NB4 (cell line): ENCODE measurements at places on chromosomes 13 and 19.

DNA sequence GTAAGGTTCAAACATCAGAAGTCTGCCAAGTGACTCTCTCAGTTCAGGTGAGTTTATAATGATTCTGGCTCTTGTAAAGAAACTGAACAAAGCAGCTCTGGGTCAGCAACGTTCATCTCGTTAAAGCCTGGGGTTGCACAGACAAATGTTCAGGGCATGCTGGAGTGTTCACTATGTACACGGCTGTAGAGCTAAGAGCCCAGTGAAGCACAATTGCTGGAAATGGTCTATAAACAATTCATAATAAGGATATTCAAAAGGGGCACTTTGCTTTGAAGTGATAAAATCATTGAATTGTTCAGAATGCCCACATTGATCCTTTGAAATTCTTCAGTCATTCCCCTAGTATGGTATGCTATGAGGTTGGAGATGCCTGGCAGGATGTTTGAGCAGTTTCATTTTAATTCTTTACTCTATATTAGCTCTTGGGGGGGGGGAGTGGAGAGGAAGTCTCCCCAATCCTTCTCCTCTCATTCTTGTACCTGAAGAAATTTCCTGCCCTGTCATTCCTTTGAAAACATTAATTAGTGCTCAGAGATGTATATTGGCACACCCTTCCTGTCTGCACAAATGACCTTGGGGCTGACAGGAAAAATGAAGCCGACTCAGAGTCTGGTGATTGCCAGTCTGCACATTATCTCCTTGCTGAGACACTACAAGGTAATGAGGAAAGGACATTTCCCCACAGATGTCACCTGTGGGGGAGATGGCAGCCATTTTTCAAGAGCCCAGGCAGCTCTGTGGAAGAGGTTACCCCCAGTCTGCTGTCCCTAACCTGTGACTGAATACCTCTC is 145.5 kb downstream of the DLEU7 start:
- DNase-seq = no peak

- no peak for DNase-seq
These were observed 6.7 kb upstream of the TMPRSS9 start for GRCh38 chr19:2353159-2353886.

DNA sequence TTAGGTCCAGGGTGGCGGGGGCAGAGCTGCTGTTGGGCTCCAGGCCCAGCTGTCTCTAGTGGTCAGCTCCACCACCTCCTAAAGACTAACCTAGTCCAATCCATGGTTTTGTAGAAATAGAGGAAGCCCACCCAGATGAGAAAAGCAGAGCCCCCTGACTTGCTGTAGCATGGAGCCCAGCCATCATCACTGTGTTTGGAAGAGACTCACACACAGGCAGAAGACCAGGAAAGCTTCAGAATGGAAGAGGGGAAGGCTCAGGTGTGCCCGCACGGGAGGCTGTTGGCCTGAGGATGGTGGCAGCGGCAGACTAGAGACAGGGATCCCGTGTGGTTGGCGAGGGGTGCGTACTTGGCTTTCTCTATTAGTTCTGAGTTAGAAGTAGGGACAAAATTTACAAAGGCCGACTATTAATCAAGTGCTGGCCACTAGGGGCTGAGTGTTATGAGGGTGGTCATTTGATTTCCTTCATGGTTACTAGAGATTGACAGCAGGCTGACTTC is 193.2 kb upstream of the SOX1 start:
- DNase-seq = no peak

DNA sequence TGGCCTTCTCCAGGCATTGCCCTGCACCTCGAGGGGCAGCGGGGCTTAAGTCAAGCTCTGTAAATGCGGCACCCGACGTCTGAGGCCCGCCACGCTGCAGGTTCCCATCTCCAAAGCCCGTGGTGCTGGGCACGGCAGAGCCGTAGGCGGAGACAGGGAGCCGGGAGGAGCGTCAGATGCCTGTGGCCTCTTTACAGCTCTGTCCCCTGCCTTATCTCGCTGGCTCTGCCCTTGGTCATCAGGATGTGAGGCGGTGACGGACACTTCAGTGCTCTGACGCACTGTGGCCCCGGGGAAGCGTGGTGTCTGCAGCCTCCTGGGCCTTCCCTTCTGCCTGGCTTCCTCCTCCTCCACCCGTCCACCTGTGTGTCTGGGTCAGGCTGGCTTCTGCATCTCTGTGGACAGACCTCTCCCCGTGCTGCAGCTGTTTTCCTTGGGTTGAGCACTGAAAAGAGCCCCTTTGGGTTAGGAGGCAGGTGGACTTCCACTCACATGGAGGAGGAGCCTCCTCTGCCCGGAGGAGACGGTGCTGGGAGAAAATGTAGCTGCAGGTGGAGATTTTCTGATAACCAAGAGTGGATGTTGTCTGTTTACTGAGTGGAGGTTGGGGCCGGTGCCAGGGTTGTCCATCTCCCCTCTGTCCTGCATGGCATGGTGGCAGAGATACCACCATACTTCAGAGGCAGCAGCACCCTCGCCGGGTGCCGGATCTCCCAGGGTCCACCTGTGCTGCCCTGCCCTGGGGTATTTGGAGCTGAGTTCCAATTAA is 14.6 kb downstream of the MCF2L start:
- no peak for DNase-seq

DNA sequence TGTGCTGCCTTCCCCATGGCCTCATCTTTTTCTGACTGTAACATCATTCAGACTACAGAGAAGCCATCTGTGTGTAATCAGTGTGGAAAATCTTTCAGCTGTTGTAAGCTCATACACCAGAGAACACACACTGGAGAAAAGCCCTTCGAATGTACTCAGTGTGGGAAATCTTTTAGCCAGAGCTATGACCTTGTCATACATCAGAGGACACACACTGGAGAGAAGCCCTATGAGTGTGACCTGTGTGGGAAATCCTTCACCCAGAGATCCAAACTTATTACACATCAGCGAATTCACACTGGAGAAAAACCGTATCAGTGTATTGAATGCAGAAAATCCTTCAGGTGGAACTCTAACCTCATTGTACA is 17.2 kb upstream of the ZNF8 start:
- DNase-seq = no peak

DNA sequence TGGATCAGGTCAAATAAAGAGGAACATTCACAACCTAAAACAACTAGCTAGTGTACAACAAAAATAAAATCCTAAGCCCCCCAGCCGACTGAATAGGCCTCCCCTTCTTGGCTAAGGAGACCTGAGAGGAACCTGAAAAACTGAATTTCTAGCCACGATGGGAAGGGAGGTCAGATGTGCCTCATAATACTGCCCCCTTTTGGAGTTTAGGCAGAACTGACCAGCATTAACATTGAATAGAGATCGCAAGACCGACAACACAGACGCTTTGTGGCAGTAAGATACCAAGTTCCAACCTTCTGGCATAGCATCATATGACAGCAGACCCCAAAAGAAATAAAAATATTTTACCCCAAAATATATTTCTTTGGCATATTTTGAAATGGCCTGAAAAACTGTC is 15.9 kb downstream of the CBY2 start:
- DNase-seq = peak; percentile 61

GRCh38 chr13:95641291-95642027 is 3.0 kb downstream of the DZIP1 start:
- DNase-seq = no peak

DNA sequence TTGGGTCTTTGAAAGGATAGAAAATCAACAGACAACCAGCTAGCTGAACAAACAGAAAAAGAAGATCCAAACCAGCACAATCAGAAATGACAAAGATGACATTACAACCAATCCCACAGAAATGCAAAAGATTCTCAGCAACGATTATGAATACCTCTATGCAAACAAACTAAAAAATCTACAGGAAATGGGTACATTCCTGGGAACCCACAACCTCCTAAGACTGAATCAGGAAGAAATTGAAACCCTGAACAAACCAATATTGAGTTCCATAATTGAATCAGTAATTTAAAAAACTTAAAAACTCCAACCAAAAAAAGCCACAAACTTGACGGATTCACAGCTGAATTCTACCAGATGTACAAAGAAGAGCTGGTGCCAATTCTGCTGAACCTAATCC is 20.9 kb upstream of the C1QTNF9B start:
- no peak for DNase-seq

DNA sequence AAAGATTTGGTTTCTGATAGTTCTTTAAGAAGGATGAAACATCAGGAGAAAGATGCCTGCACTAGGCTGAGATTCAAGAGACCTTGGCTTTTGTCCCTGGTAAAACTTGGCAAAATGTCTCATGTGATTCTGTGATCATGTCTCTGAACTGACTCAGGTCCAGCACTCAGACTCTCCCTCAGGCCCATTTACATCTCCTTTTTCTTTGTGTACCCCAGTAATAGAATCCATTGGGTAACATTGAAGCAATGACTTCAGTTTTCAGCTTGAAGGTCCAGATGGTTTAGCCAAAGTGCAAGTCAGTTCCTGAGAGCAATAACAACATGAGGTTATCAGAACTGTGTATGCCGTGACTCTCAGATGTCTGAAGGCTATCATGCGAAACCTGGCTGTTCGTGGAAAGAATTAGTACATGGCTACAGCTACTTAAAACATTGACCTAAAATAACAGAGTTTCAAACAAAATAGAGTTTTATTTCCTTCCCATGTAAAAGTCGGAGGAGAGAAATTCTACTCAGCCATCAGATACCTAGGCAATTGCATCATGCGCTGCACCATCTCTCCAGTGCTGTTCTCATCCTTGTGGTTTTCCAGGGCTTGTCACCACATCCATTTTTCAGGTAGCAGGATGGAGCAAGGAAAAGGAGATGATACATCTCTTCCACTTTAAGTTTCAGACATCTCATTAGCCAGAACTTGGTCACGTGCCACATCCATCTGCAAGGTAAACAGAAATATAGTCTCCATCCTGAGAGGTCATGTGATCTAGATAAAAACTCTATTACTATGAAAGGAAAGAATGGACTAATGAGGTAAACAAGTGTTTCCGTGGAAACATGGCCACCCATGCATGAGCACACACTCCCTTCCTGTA is 117.3 kb downstream of the POSTN start:
- no peak for DNase-seq

DNA sequence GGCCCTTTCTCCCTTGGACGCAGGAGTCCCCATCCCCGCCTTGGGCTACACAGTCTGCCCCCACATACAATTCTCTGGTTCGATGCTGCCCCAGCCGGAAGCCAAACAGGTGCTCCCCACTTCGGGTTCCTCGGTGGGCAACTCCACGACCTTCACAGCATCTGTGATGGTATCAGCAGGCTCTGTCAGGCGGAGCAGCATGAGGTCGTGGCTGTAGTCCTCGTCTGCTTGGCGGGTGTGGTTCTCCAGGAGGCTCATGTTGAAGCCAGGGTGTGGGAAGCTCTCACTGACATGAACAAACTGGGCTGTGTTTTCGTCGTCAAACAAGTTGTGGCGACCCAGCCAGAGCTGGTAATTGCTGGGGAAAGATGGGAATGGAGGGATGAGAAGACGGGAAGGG is 3.5 kb downstream of the KLK1 start:
- no peak for DNase-seq

DNA sequence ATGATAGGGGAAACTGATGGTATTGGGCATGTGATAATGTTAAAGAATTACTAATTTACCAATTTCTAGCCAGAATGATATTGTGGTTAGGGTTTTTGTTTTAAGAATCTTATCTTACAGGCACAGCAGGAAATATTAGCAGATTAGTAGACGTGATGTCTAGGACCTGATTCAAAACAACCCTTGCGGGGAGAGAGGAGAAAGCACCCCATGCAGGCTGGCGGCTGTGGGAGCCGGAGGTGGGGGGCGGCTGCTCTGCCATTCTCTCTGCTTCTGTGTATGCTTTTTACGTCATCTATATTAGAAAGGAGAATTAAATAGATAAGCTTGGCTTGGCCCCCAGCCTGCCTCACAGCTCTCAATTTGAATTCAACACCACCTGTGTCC is 41.5 kb downstream of the MLLT1 start:
- DNase-seq = no peak

GRCh38 chr13:49216334-49216733 is 3.8 kb upstream of the MLNR start:
- DNase-seq = peak; percentile 30
